ENCODE measurements at places on chromosomes 4 and X. TPM values are rescaled to one million over a fixed set of nuclear protein-coding genes. Genes with fewer than 3 reads are reported as not detected.

BTC gene
- total RNA-seq, result 0.20 TPM

TEX13A gene
- total RNA-seq, result not detected

CLDN34 gene
- 0.29 TPM for total RNA-seq

SH3BGRL gene
- total RNA-seq, result 122 TPM

ETFDH gene
- total RNA-seq, result 17.2 TPM

CXCR3 gene
- not detected for total RNA-seq

CLTRN gene
- total RNA-seq, result 0.20 TPM

ADAM29 gene
- total RNA-seq, result not detected

BEX5 gene
- 0.60 TPM for total RNA-seq

TCEAL2 gene
- not detected for total RNA-seq

SHROOM3 gene
- total RNA-seq, result 9.6 TPM

USP27X gene
- 1.4 TPM for total RNA-seq

TMEM144 gene
- total RNA-seq, result 2.5 TPM

F8A1 gene
- total RNA-seq, result 8.9 TPM

ACE2 gene
- not detected for total RNA-seq

RTL3 gene
- 1.4 TPM for total RNA-seq

TLR10 gene
- not detected for total RNA-seq

AREG gene
- 2.4 TPM for total RNA-seq

CPLX1 gene
- not detected for total RNA-seq

HTN3 gene
- total RNA-seq, result 0.98 TPM

GAGE2A gene
- not detected for total RNA-seq

GAGE12J gene
- not detected for total RNA-seq

IL2RG gene
- not detected for total RNA-seq

PPP4R3C gene
- 0.10 TPM for total RNA-seq

CYBB gene
- not detected for total RNA-seq

SEC24B gene
- total RNA-seq, result 15.4 TPM

EVC gene
- 13.9 TPM for total RNA-seq

GRPR gene
- total RNA-seq, result 0.60 TPM

SUPT20HL1 gene
- total RNA-seq, result not detected

PARM1 gene
- total RNA-seq, result under 0.01 TPM

CDS1 gene
- 0.12 TPM for total RNA-seq

CCSER1 gene
- not detected for total RNA-seq

AGA gene
- total RNA-seq, result 32.8 TPM

S100G gene
- total RNA-seq, result not detected

VSIG4 gene
- not detected for total RNA-seq

CXCL13 gene
- total RNA-seq, result not detected

TSPAN5 gene
- total RNA-seq, result 25.2 TPM

OCRL gene
- 8.5 TPM for total RNA-seq

BMP3 gene
- under 0.01 TPM for total RNA-seq

SCML1 gene
- 30.0 TPM for total RNA-seq

NXF2 gene
- not detected for total RNA-seq

CT45A5 gene
- 0.29 TPM for total RNA-seq

SSX2B gene
- 3.7 TPM for total RNA-seq

GATA1 gene
- not detected for total RNA-seq

All from RPMI7951 (cell line).